ENCODE measurements at places on chromosomes 16 and 17.

DNA sequence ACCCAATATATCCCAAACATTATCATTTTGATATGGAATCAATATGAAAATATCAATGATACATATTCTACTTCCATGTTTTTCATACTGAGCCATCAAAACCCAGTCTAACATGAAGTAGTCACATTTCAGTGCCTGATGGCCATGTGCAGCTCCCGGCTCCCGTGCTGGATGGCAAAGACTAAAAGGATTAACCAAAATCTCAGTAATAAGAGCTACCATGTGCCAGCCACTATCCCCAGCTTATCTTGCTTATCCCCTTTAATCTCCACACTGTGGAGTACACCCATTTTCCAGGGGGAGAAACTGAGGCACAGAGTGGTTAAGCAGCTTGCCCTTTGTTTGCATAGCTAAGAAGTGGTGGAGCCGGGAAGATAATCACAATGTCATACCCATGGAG lies 9.2 kb downstream of the CD300LG start:
- no peak for DNase-seq

DNA sequence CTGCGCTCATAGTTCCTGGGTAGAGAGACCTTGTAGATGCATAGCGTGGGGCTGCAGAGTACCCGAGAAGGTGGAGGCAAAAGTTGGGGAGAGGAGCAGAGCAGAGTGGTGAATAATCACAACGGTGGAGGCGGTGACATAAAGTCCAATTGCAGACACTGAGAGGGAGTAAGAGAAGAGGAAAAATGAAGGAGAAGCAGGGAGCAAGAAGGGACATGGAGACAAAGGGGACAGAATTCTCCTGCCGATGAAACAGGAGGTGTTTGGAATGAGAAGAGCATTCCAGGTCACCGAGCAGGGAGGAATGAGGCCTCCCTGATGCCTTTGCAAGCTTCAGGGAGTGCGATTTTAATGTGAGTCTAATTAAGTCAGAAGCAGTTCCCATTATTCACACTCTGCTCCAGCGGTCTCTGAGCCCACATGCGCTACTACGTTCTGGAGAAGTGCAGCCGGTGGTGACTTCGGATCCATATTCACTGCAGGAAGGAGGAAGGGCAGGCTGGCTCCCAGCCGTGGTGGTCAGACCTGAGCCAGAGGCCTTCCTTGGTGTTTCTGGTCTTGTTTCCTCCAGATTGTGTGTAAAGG lies 108.0 kb upstream of the DNAH9 start:
- DNase-seq = no peak

DNA sequence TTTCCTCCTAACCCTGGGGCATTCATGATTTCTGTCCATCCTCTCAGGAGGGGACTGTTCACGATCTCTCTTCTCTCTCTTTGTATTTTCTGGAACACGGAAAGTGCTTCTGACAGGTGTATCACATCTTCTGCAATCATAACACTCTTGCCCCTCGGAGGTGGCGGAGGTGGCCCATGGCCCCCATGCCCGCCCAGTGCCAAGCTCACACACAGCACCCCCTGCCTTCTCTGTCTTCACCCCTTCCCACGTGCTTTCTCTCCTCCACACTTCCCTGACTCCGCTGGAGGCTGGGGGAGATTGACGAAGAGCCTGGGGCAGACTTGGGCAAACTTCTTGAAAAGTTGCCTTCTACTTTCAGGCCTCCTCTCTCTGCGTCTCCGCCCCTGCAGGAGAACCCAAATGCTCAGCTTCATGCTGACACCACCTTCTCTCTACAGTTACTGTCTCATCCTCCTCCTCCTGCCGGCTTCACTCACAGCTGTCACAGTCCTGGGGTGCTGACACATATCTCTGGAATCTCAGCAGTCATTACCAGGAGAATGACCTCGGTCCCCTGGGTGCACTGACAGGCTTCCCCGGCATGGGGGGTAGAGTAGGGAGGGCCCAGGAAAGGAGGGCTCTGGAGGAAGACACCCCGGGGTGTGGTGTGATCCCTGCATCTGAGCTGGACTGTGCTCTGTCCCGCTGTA lies 127.1 kb downstream of the ENGASE start:
- no peak for DNase-seq

GRCh38 chr17:47694581-47695428 lies 844 bp downstream of the TBKBP1 start:
- DNase-seq = peak; percentile 42

- peak; percentile 29 for DNase-seq
These were observed 5.3 kb downstream of the NEURL4 start for GRCh38 chr17:7323731-7324437.

DNA sequence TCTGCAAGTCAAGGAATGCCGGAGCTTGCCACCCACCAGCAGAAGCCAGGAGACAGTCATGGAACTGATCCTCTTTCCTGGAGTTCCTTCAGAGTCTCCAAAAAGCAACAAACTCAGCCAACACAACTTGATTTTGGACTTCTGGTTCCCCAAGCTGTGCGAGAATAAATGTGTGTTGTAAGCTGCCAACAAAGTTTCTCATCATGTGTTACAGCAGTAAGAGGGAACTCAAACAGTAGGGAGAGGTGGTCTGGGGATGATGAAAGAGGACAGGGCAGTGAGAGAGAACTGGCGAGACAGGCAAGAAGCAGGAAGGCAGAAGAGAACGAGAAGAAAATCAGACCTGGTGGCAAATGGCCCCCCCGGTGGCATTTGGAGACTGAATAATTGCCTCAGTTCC lies 204.9 kb downstream of the MAF start:
- DNase-seq = no peak

DNA sequence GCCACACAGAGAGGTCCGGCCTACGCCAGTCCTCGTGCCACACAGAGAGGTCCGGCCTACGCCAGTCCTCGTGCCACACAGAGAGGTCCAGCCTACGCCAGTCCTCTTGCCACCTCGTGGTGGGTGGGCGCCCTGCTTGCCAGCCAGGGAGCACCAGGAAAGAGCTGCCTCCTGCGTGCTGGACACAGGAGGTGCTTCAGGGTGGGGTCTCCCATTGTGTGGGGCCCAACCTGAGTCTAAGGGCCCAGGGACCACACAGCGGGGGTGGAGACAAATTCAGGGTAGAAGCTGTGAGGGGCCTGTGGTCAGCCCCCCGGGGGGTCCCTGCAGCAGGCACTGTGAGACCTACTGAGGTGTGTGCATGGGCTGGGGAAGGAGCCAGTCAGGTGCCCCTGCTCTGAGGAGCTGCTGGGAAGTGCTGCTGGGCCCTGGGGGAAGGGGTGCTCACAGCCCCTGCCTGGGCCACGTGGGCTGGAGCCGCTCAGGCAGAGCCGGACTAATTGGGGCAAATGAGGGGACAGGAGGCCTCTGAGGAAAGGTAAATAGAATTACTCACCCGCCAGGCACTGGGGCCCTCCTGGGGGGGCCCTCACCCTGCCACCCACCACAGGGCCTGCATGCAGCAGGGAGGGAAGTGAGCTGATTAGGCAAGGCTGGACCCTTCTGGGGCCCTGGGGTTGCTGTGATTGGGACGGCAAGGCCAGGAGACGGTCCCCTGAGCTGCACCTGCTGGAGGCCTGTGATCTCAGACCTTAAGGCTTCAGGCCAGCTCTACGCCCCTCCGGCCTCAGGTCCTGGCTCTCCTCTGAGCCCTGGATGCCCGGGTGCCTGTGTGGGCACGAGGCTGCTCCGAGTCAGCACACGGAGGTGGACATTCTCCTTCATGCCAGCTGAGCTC lies 11.0 kb downstream of the GCGR start:
- DNase-seq = no peak

- no peak for DNase-seq
These were observed 67.8 kb downstream of the C16orf78 start for GRCh38 chr16:49441366-49441780.

- no peak for DNase-seq
These were observed 5.0 kb downstream of the CENPX start for GRCh38 chr17:82017612-82018151.

- no peak for DNase-seq
These were observed 4.5 kb downstream of the SCARF1 start for GRCh38 chr17:1641065-1641403.

DNA sequence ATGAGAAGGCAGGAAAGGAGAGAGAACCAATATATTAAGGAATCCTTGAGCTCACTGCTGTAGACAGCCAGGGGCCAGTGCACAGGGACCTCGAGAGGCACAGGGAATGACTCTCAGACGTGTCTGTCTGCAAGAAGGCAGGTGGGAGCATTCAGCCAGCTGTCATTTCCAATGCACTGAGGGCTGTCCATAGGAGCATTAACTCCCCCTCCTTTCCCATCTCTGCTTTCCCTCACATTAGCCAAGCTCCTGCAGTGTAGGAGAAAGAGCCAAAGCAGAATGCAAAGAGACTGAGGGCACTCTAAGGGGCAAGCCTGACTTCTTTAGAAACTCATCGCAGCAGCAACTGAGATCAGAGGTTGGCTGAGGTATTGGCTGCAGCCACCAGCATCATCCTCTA lies 218.3 kb downstream of the CDH13 start:
- DNase-seq = no peak

DNA sequence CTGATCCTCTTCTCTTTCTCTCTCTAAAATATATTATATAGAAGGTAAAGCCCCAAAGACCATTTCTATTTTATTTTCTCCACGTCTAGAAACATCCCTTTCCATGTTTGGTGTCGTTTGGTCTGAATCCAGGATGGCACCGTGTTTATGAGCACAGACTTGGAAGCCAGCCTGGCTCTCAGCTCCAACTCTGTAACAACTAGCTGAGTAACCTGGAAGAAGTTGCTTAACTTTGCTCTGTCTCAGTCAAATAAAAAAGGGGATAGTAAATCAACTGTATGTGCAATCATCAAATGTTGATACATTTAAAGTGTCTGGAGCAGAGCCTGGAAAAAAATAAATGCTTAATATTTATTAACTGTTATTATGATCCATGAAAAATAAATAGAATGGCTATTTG lies 249.8 kb upstream of the MAF start:
- DNase-seq = no peak

- DNase-seq = no peak
These were observed 39.6 kb downstream of the MAP2K6 start for GRCh38 chr17:69454051-69454450.

GRCh38 chr17:13353590-13353989 lies 248.1 kb downstream of the HS3ST3A1 start:
- no peak for DNase-seq

DNA sequence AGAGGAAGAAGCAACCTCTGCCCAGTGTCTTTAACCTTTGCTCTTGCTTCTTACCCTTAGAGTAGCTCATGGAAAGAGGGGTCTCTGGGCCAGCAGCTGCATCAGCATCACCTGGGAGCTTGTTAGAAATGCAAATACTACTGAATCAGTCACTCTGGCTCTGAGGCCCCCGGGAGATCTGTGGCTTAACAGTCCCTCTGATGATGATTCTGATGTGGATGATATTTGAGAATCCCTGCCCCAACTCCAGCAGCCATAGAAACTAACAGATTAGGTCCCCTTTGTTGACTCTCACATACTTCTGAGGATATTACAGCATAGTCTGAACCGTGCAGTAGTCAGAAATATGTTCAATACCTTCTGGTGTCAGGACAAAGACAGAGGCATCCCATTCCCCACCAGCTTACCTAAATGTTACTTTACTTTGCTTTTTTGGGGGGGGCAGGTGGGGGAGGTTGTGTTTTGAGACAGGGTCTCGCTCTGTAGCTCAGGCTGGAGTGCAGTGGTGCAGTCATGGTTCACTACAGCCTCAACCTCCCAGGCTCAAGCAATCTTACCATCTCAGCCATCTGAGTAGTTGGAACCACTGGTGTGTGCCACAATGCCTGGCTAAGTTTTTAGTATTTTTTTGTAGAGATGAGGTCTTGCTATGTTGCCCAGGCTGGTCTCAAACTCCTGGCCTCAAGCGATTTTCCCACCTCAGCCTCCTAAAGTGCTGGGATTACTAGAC lies 220.1 kb downstream of the CCDC182 start:
- no peak for DNase-seq

DNA sequence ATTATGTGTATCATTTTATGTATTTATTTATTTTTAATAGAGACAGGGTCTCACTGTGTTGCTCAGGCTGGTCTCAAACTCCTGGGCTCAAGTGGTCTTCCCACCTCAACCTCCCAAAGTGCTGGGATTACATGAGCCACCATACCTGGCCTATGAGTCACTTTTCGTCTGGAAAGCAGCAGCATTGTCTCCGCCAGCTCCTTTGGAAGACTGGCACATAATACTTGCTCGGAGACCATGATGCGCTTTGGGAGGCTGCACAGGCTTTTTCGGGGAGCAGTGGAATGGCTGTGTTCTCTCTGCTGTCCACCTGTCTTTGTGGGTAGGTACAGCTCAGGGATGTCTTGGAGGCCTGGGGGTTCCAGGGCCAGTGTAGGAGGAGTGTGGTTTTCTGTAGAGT lies 102.2 kb downstream of the AATF start:
- no peak for DNase-seq

DNA sequence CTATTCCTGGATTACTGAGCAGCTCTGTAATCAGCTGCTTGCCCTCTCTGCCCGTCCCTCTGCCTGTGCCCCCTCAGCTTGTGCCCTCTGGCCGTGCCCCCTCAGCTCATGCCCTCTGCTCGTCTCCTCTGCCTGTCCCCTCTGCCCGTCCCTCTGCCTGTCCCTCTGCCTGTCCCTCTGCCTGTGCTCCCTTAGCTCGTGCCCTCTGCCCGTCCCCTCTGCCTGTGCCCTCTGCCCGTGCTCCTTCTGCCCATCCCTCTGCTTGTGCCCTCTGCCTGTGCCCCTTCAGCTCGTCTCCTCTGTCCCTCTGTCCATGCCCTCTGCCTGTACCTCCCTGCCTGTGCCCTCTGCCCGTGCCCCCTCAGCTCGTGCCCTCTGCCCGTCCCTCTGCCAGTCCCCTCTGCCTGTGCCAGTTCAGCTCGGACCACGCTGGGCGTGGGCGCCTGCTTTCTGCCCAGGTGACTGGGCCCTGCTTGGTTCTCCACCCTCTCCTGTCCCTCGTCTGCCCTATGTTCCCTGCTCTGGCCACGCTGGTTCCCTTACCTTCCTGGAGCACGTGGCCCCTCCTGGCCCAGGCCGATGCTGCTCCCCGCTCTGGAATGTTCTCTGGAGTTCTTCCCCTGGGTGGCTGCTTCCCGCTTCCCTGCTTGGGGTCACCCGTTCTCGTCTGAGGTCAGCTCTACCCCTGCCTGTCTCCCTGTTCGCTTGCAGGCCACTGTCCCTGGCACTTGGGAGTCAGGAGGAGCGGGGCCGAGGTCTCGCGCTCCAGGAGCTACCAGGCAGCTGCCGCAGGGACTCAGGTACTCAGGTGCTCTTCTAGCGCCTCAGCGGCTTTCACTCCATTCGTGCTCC lies 63.9 kb downstream of the BANP start:
- DNase-seq = no peak

- no peak for DNase-seq
These were observed 23.6 kb downstream of the ALDH3A2 start for GRCh38 chr17:19672009-19672750.
